ENCODE measurements at places on chromosomes 2 and 18.

GRCh38 chr2:9179572-9180201 lies 26.9 kb upstream of the ASAP2 start:
- peaks cover 6% of the 10 kb centered on the region for H3K4me1 ChIP-seq
- no peaks in the 10 kb centered on the region for H3K36me3 ChIP-seq
- no peak for DNase-seq
- H3K27ac ChIP-seq = no peak overlapping the region
- H3K4me3 ChIP-seq = no peak overlapping the region
- peaks cover 5% of the 10 kb centered on the region for H3K27me3 ChIP-seq

DNA sequence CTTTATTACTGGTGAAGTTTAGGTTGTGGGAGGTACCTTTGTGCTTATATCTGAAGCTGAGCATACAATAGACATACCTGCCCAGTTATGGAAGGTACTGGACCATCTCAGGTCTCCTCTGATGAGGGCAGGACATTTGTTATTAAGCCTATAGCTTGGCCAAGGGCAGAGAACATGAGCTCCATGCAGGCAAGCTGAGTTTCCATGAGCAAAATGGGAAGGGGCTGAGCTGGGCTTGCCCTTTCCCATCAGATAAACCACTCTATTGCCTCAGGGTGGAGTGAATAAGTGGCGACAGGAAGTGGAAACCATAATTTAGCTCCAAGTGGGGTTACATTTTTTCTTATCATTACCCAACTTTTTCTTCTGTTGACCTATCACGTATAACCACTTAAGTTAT lies 39.9 kb upstream of the EML6 start:
- no peak overlapping the region for H3K27ac ChIP-seq
- H3K36me3 ChIP-seq = no peaks in the 10 kb centered on the region
- H3K27me3 ChIP-seq = peaks cover 4% of the 10 kb centered on the region

- H3K36me3 ChIP-seq = no peaks in the 10 kb centered on the region
- DNase-seq = no peak
Observed at GRCh38 chr18:8699126-8699525, 6.2 kb upstream of the MTCL1 start.

- H3K27ac ChIP-seq = no peak overlapping the region
- no peak for DNase-seq
- no peaks in the 10 kb centered on the region for H3K36me3 ChIP-seq
- H3K4me1 ChIP-seq = peaks cover 84% of the 10 kb centered on the region
Observed at GRCh38 chr2:64210816-64211215, 66.6 kb upstream of the PELI1 start.

DNA sequence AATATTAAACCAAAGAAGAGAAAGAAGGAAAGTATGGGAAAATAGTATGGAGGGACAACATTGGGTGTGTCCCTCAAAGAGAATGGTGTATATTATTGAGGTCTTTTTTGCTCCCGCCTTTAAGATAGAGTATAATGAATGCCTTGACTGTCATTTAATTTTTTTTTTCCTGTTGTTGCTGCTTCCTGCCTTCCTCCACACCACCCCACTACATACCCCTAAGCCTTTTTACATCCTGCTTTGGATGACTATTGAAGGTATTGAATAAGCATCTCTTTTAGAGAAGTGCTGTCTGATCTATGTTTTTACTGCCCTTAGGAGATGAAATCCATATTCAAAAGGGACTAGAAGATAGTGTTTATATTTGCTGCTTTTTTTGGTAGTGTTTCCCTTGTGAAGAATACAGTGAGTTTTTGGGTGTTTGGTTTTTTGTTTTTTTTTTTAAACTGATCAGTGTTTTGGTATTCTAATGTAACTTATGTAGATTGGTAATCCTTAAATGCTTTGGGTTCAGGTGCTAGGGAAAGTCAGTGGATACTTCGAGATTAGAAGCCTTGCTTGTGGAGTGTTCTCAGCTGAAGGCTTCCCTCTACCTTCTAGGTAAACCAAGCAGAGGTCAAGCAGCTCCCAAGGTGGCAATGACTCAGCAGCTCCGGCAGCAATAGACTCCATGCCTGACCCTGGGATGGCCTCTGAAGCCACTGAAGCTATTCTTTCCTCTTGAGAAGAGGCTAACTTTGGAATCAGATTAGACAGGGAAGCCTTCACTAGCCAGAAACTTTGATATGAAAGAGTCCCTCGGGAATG lies 5.0 kb downstream of the FZD7 start:
- DNase-seq = no peak
- H3K4me1 ChIP-seq = peaks cover 3% of the 10 kb centered on the region
- H3K36me3 ChIP-seq = no peaks in the 10 kb centered on the region
- no peak overlapping the region for H3K4me3 ChIP-seq
- no peak overlapping the region for H3K27ac ChIP-seq
- peaks cover 35% of the 10 kb centered on the region for H3K27me3 ChIP-seq

DNA sequence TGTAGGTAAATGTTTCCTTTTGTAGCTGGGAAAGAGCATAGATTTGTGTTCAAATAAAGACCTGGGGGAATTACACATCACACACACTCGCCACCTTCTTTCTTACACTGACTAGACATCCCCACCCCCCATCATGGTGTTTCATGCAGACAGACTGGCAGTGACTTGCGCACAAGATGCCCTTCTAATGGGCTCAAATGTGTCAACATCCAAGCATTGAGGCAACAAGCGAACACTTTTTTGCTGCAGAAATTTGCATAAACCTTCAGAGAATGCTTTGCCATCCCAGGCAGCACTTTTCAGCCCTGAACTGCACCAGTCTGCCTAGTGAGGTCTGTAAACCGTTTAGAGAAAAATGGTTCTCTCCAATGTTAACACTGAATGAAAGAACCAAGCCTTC lies 4.5 kb downstream of the HOXD8 start:
- peaks cover 31% of the 10 kb centered on the region for H3K4me1 ChIP-seq
- H3K36me3 ChIP-seq = no peaks in the 10 kb centered on the region
- peaks cover 73% of the 10 kb centered on the region for H3K27me3 ChIP-seq
- no peak for DNase-seq
- H3K27ac ChIP-seq = no peak overlapping the region

- no peaks in the 10 kb centered on the region for H3K4me1 ChIP-seq
- H3K27me3 ChIP-seq = no peaks in the 10 kb centered on the region
- no peak overlapping the region for H3K27ac ChIP-seq
Observed at GRCh38 chr18:42632801-42633200, 482.7 kb downstream of the RIT2 start.

- peaks cover 3% of the 10 kb centered on the region for H3K27me3 ChIP-seq
- no peaks in the 10 kb centered on the region for H3K36me3 ChIP-seq
- no peak overlapping the region for H3K27ac ChIP-seq
Observed at GRCh38 chr2:128646691-128647090, 328.0 kb upstream of the HS6ST1 start.

DNA sequence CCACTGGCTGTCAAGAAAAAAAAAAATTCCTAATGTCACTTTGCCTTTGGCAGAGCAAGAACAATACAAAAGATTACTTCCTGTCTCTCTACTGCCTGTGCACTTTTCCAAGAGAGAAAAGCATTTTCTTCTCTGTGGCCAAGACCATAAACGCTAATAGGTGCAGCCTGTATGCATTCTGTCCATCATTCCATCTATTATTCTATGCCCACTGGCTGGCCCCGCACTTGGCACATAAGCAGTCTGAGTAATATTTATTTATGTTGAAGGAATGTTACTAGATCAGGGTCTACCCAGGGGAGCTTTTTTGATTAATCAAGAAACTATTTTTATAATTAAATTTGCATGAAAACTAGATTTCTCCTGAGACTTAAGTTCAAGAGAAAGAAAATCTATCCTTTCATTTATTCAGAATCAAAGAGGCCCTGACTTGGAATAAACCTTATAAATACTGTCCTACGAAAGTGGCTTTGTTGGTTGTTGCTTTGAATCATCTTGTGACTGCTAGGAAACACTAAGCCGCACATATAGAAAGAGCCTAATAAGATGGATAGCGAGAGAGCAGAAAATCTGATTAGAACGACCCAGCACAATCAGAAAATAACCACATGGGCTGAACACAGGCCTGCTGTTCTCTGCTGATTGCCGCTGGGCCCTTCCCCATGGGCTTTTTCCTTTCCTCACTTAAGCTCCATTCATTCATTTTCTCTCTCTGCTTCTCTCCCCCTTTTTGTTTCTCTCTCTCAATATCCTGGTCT lies 59.4 kb downstream of the MMADHC start:
- no peak overlapping the region for H3K27ac ChIP-seq
- no peaks in the 10 kb centered on the region for H3K36me3 ChIP-seq
- no peaks in the 10 kb centered on the region for H3K4me1 ChIP-seq
- H3K27me3 ChIP-seq = peaks cover 23% of the 10 kb centered on the region

GRCh38 chr2:181169503-181169902 lies 189.1 kb downstream of the UBE2E3 start:
- no peaks in the 10 kb centered on the region for H3K27me3 ChIP-seq
- H3K36me3 ChIP-seq = no peaks in the 10 kb centered on the region
- no peak overlapping the region for H3K27ac ChIP-seq
- no peak overlapping the region for H3K4me3 ChIP-seq
- H3K4me1 ChIP-seq = peaks cover 22% of the 10 kb centered on the region

DNA sequence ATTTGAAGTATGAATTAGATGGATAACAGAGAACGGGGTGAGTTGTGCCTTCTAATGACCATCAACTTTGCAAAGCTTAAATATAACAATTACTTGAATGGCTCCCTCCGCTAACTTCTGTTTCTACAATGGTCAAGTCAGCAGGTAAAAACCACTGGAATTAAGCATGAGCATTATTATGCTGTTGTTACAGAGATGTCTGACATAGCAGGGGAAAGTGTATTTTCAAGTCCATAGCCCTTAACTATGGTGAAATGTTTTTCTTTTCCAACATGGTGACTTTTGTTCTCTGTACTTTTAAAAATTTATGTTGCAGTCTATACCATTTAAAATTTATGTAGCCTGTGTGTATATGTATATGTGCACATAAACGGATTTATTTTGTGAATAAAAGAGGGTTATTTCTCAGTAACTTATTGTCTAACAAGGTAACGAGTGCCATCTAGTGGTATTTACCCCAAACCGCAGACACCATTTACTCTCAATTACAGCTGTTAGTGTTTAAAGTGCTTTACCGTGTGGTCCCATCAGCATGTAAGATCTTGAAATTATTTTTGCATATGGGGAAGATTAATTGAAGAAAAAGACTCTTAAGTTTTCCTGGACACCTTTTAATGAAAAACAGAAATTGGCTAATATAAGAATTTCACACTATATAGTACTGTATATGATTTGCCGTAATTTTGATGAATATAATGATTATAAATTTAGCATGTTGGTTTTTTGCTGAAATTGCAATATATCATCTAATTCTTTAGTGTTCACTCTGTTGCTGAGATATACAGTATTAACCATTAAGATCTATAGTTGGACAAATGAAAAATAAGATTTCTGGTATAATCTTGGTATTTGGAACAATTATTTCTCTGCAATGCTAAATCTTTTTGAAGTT lies 78.2 kb downstream of the UBE2E3 start:
- no peak for DNase-seq
- peaks cover 13% of the 10 kb centered on the region for H3K36me3 ChIP-seq
- H3K4me3 ChIP-seq = no peak overlapping the region
- H3K4me1 ChIP-seq = peaks cover 3% of the 10 kb centered on the region
- H3K27ac ChIP-seq = no peak overlapping the region

GRCh38 chr18:25561918-25562317 lies 210.0 kb upstream of the ZNF521 start:
- no peaks in the 10 kb centered on the region for H3K27me3 ChIP-seq
- no peak overlapping the region for H3K4me3 ChIP-seq
- H3K4me1 ChIP-seq = no peaks in the 10 kb centered on the region
- H3K36me3 ChIP-seq = no peaks in the 10 kb centered on the region
- no peak overlapping the region for H3K27ac ChIP-seq
- no peak for DNase-seq

GRCh38 chr18:5759194-5759593 lies 136.1 kb downstream of the TMEM200C start:
- no peaks in the 10 kb centered on the region for H3K27me3 ChIP-seq
- H3K4me3 ChIP-seq = no peak overlapping the region
- DNase-seq = no peak
- H3K36me3 ChIP-seq = no peaks in the 10 kb centered on the region
- no peak overlapping the region for H3K27ac ChIP-seq

DNA sequence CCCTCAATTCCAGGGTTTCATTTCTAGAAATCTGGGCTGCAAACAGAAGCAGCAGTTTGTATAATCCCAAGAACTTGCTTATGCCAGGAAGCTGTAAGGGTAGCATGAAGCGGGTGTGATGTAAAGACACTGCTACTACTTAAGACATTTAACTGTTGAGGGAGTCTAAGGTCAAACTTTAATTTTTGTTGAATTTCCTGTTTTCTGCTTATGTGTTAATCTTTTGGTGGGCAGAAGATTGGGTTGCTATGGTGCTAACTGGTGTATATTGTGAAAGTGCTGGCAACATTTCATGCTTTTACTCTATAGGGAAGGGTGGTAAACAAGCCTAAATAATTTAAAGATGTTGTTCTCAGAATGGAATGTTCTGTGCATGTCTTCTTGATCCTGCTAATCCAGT lies 2.7 kb downstream of the NCOA1 start:
- peaks cover 42% of the 10 kb centered on the region for H3K4me1 ChIP-seq
- H3K36me3 ChIP-seq = no peaks in the 10 kb centered on the region
- DNase-seq = no peak
- H3K4me3 ChIP-seq = peak overlapping the region; percentile 50
- H3K27me3 ChIP-seq = no peaks in the 10 kb centered on the region
- no peak overlapping the region for H3K27ac ChIP-seq

DNA sequence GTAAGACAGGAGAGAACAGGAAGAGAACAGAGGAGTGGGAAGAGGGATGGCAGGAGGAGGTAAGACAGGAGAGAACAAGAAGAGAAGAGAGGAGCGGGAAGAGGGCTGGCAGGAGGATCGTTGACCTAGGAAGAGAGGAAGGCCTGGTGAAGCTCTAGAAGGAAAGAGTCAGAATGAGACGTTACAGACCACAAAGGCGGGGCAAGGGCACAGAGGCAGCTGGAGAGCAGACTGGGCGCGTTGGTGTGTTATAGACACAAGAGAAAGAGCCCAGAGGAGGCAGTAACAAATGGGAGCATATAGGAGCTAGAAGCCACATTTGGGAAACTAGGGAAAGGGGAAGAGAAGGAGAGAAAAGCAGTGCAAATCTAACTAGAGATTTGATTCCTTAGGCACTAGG lies 26.6 kb downstream of the PTRHD1 start:
- no peak overlapping the region for H3K4me3 ChIP-seq
- peak overlapping the region; percentile 27 for H3K27ac ChIP-seq
- peaks cover 64% of the 10 kb centered on the region for H3K36me3 ChIP-seq
- no peaks in the 10 kb centered on the region for H3K4me1 ChIP-seq

Measured in activated B cell treated with CpG ODN at 0.5 μM for 24 hours (primary cell).